ENCODE measurements at places on chromosomes 16 and 17.

GRCh38 chr17:57638284-57638683 is 106.8 kb downstream of the CCDC182 start:
- DNase-seq: no peak

- DNase-seq: no peak
These were observed 110.0 kb upstream of the PSMD7 start for GRCh38 chr16:74186561-74186971.

- no peak for DNase-seq
These were observed 4.7 kb upstream of the SLC13A2 start for GRCh38 chr17:28468781-28469180.

DNA sequence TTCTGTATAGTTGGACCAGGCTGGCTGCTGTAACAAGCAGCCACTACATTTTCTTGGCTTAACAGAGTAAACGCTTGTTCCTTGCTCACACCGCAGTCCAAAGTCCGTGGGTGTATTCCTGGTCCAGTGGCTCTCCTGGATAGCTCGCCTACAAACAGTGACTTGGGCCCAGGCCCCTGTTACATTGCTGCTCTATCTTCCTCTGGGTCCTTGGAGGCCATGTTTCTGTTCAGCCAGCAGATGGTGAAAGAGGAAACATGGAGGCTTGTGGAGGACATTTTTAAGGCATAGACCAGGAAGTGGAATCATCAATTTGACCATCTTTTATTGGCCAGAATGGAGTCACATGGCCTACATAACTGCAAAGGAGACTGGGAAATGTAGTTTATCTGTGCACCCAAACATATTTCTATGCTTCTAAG is 55.1 kb downstream of the ATP2C2 start:
- no peak for DNase-seq

GRCh38 chr17:37729905-37730304 is 15.0 kb downstream of the HNF1B start:
- no peak for DNase-seq

DNA sequence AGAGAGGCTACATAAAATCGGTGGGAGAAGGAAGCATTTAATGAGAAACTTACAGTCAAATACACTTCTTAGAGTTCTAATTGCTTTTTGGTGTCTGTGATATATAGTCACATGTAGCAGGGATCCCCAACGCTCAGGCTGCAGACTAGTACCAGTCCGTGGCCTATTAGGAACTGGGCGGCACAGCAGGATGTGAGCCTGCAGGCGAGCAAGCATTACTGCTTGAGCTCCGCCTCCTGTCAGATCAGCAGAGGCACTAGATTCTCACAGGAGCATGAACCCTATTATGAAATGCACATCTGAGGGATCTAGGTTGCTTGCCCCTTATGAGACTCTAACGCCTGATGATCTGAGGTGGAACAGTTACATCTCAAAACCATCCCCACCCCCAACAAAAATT is 158.5 kb downstream of the TANC2 start:
- no peak for DNase-seq

- no peak for DNase-seq
These were observed 60.8 kb downstream of the WDR45B start for GRCh38 chr17:82587234-82588086.

Data from right kidney (tissue), 9 donors.